ENCODE measurements at places on chromosomes 4 and X. TPM values are rescaled to one million over a fixed set of nuclear protein-coding genes. Genes with fewer than 3 reads are reported as not detected.

Gene PGRMC1
- 13.2 TPM for total RNA-seq

Gene CFI
- not detected for total RNA-seq

Gene GPR173
- not detected for total RNA-seq

Gene AMBN
- total RNA-seq = not detected

- DNase-seq = no peak
These were observed 432.3 kb downstream of the GALNTL6 start for GRCh38 chr4:172245516-172245915.

DNA sequence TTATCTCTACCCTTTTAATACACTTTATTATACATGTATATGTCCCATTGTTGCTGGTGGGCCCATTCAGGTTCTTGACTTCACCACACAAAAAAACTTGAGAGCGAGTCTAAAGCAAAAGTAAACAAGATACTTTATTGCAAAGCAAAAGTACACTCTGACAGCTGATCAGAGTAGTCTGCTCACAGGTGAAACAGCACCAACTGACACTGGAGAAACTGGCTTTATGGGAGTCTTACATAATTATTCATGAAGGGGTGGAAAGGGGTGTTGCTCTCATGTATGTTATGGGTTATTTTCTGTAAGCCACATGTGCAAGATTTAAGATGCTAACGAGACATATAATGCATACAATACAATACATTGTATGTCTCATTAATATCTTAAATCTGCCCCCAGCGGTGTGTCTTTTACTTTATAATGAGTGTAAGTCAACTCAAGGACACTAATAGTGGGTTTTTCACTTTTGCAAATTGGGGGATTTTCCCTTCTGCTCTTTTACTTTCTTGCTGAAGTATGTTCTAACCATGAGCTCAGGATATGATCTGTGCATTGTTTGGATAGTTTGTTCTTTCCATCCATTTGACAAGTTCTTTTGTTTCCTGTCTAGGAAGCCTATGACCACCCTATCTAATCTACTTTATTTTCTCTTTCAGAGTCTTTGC is 256.1 kb upstream of the ITM2A start:
- DNase-seq = no peak

DNA sequence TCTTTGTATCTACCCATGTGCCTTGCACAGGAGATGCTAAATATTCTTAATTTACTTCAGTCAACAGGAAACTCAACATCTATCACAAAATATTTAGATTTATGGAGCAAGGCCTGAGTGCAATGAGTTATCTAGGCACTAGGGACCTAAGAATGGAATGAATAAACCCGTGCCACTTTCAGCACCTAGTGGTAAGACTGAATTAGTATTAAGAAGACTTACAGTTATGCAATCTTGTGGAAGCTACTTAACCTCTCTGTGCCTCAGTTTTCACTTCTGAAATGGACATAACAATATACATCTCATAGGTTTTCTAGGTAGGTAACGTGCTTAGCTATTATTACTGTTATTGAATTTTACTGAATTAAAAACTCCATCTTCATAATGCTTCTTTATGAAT is 144.6 kb upstream of the MAP3K15 start:
- no peak for DNase-seq

DNA sequence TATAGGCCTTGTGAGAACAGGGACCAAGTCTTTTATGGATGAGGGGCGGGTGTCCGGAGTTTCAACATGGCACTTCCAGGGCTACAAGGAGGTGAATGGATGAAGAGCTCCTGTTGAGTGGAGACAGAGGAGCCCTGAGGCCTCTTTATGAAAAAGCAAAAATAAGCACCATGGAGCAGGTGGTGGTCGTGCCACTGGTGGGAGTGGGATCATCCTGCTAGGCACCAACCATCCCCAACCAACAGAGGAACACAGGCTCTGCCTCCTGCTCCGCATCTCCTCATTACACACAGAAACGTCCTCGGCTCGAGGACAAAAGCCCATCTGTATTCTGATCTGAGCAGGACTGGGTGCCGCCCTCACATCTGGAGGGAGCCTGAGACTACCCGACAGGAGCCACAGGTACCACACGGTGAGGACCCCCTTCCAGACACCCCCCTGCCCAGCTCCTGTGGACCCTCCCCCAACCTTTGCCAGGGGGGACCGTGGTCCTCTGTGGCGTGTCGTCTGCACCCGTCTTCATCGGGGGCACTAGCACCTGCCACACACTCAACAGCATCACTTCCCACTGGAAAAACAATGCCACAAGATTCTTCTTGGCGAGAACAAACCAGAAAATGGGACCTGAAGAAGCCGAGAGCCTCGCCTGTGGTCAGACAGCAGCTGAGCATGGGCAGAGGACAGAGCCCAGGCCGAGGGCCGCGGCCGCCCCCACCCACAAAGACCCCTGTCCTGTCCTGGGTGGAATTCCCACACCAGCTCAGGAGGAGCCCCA is 3.9 kb upstream of the PDE6B start:
- DNase-seq = no peak

DNA sequence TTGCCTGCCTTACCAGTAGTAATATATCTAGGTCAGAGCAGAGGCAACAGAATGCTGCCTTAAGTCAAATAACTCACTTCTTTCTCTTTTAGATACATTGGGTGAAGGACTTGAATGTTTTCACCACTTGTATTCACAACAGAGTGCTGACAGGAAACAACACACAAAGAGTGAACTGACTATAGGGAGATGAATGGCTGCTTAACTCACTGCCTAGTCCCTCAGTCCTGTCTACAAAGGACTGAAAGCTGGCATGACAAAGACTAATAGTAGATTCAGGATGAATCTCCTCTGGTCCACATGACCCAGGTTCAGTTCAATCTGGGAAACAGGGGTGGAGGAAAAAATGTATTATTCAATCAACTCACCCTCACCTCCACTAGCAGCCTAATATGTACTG is 134.2 kb downstream of the GALNTL6 start:
- no peak for DNase-seq

- no peak for DNase-seq
These were observed 692.5 kb downstream of the CENPC start for GRCh38 chr4:66852843-66853242.

DNA sequence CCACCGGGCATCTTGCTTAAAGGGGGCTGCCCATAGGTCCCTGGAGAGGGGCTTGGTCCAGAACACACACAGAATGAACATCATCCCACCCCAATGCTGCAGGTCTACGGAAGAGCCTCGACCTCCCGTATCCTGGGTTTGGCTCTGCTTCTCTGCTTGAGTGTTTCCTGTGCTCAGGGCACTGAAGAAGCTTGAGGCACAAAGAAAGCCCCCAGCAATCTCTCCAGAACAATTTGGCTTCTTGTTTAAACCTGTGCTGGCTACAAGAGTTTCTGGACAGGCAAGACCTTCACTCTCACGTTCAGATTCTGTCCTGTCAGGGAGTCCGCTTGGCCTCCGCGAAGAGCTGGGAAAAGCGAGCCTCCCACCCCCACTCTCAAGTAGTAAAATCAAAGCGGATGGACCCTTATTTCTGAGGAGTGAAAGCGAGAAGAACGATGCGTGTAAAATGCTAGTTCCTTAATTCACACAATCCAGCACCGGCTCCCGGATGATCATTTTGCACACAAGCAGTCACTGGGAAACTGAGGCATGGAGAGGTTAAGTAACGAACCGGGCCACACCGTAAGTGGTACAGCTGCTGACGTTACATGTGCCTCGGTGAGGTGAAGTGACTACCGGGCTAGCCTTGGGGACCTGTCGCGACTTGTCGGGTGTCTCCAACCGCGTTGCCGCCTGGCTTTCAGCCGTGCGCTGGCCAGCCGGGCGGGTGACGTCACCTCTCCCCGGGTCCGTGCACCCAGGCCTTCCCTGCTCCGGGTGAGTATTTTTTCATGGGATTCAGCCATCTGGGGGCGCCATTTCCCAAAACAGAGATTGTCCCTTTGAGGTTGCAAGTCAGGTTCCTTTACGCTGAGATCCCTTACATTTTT is 3.1 kb upstream of the SFRP2 start:
- no peak for DNase-seq

GRCh38 chr4:123696687-123697086 is 300.1 kb downstream of the SPRY1 start:
- DNase-seq = no peak
